ENCODE measurements at places on chromosomes 2 and 18. TPM values are rescaled to one million over a fixed set of nuclear protein-coding genes. Genes with fewer than 3 reads are reported as not detected.

FHOD3 gene
- 12.7 TPM for total RNA-seq

SULT1C4 gene
- total RNA-seq = not detected

EGR4 gene
- not detected for total RNA-seq

RASGRP3 gene
- 0.25 TPM for total RNA-seq

ERICH2 gene
- 2.5 TPM for total RNA-seq

SPHKAP gene
- not detected for total RNA-seq
